ENCODE measurements at places on chromosomes 11 and 22.

DNA sequence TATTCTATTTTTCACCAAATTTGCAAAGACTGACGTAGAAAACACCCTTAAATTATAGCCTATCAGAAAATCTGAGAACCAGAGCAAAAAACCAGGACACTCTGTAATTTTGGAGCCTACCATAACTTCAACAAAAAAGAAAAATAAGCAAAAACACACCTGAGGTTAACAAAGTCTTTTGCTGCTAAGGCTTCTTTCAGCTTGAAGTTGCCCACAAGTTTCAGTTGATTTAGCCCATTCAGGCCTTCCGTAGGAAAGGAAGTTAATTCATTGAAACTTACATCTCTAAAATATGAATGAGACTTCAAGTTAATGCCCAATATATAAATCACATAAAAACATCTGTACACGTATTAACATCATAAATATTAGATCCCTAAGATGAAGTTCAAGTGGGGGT, 10.4 kb upstream of the CCDC34 start:
- no peak for DNase-seq

- no peak for DNase-seq
Observed at GRCh38 chr11:13596611-13597326, 71.7 kb upstream of the FAR1 start.

- no peak for DNase-seq
Observed at GRCh38 chr11:103077554-103077953, 14.4 kb downstream of the DCUN1D5 start.

DNA sequence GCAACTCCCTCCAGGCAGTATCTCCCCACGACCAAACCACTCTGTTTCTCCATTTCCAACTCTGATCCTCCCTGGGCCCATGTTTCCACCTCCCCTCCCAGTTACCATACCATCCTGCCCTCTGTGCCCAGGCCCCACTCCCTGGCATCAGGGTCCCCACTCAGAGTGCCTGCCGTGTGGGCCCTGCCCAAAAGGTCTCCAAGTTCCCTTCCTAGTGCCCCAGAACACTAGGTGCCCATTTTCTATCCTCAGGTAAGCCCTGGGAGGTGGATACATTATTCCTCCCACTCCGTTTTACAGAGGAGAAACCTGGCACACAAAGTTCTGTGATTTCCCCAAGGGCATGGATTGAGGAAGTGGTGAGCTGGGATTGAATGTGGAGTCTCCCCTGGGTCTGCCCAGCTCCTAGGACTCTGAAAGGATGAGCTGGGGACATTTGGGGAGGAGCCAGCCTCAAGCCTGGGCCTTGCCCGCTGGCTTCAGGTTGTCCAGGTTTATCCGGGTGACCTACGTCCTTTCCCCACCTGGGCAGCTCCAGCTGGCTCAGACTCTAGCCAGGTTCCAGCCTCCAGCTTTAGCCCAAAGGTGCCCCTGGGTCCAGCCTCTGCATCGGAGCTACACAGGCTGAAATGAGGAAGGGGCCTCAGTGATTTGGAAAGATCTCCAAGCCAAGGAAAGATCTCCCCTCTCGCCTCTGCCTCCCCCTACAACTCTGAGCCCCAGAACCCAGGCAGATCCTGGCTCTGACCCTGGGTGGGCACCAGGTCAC, 2.2 kb upstream of the GSTT4 start:
- DNase-seq: no peak

GRCh38 chr22:33883561-33883960, 36.7 kb downstream of the LARGE1 start:
- DNase-seq: peak; percentile 44

GRCh38 chr11:32775908-32776307, 18.6 kb downstream of the CCDC73 start:
- DNase-seq: no peak

DNA sequence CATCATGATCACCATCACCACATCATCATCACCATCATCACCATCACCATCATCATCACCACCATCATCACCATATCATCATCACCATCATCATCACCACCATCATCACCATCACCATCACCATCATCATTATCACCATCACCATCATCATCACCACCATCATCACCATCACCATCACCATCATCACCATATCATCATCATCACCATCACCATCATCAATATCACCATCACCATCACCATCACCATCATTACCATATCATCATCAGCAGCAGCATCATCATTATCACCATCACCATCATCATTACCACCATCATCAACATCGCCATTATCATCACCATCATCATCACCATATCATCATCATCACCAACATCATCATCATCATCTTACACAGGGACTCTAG, 351.1 kb downstream of the MIAT start:
- DNase-seq: no peak

DNA sequence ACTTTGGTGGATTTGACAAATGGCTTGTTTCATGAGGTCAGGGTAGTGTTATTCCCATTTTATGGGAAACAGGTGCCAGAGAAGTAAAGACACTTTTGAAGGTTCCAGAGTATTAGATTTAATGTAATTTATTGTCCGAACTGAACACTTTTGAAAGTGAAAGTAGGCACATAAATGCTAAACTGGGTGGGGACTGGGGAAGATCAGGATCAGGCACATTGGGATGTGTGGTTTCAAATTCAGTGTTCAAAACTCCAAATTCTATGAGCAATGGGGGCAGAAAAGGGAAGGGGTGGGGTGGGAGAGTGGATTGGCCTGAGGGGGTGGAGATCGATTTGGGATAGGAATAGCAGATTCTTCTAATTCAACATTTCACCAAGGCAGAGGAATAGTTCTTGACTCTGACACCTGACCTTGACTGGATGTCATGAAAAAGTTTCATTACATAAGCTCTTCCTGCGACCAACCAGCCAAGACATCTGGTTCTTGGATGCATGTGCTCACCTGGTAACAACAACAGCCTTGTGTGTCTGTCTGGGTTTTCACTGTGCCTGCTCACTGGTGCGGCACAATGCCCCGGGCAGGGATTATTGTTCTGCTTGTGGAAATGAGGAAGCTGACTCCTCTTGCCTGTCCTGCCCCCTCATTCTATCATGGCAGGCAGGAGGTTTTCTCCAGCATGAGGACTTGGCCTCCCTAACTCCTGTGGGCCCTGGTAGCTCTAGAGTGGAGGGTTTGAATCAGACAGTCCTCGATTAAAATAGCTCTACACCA, 10.8 kb downstream of the PPFIBP2 start:
- peak; percentile 39 for DNase-seq

DNA sequence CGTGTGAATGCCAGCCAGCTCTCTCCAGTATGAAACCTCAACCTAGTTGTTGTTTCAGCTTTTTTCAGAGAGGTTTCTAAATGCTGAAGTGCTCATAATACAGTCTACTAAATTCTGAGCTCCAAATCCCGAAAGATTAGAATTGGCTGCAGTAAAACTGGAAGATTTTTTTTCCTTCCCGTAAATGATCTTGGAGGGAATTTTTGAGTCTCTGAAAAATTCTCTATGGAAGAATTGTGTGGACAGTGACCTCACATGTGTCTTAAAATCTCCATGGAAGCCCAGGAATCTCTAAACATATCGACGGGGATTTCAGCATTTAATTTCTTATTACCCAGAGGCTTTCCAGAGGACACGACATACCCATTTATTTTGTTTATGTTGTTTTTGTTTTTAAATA, 1499.2 kb downstream of the LRRC4C start:
- no peak for DNase-seq

GRCh38 chr11:44143987-44144909, 48.8 kb downstream of the EXT2 start:
- no peak for DNase-seq

GRCh38 chr11:96238563-96239135, 104.3 kb downstream of the MAML2 start:
- no peak for DNase-seq

DNA sequence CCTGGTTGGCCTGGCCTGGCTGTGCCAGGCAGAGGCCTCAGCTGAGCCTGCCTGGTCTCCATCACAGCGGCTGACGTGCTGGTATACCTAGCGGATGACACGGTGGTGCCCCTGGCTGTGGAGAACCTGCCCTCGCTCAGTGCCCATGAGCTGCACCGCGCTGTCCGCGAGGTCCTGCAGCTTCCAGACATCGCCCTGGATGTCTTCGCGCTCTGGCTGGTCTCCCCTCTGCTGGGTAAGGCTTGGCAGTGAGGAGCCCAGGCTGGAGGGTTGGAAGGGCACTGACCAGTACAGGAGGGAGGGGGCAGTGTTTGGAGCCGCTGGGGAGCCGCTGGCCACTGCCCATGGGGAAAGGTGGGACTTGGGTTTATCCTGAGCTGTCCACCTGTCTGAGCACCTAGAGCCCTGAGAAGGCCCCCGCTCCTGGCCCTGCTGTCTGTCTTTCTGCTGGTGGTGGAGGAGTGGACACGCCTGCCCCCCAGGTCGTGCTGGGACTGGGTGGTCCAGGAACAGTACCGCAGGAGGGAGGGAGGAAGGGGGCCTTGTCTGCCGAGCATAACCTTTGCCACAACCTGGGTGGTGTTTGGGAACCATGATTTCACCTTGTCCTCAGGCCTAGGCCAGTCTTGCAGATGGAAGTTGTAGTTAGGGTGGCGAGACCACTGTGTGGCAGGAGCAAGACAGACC, 3.0 kb downstream of the FRMD8 start:
- no peak for DNase-seq

- no peak for DNase-seq
Observed at GRCh38 chr11:60739114-60739513, 14.6 kb downstream of the MS4A18 start.

GRCh38 chr22:20181194-20181883, 30.5 kb upstream of the CCDC188 start:
- DNase-seq: no peak

DNA sequence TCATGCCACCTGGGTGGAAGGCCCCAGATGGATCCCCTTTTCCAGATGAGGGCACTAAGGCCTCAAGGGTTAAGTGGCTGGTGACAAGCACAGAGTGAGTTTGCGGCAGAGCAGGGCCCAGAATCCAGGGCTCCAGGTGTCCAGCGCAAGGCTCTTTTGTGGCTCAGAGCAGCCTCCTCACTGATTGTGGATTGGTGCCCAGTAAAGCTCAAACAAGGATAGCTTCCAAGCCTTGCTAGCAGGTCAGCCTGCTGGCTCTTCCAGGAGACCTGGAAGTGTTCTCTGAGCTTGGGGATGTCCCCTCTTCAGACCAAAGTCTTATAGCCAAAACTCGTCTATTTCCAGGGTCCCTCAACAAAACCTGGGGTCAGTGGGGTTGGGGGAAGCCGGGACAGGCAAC, 167.6 kb upstream of the SYT13 start:
- no peak for DNase-seq

- no peak for DNase-seq
Observed at GRCh38 chr11:113587308-113587739, 112.1 kb upstream of the DRD2 start.

DNA sequence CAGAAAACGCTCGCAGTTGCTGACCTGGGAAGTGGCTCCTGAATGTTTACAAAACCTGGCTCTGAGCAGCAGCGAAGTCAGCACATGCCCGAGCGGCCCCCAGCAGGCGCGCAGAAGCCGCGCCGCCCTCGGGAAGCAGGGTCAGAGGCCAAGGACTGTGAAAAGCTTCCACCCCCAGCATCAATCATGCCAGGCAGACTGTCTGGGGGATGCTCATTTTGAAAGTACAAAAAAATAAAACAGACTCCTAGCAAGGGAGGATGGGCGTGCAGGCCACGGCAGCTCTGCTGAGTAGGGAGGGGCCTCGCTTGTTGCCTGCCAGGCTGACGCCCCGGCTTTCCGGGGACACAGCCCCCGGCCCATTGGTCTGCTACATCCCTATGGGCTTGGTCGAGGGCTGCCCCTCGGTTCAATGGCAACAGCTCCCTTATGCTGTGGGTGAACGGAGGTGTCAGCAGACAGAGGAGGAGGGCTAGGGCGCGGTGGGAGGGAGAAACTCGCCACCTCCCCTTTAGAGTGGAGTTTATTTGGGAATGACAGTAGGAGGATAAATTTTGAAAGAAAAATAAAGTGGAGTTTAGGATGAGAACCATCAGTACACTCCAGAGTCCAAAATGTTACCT, 37.7 kb upstream of the GNB1L start:
- no peak for DNase-seq

GRCh38 chr11:28697920-28698827, 590.0 kb downstream of the METTL15 start:
- peak; percentile 12 for DNase-seq

DNA sequence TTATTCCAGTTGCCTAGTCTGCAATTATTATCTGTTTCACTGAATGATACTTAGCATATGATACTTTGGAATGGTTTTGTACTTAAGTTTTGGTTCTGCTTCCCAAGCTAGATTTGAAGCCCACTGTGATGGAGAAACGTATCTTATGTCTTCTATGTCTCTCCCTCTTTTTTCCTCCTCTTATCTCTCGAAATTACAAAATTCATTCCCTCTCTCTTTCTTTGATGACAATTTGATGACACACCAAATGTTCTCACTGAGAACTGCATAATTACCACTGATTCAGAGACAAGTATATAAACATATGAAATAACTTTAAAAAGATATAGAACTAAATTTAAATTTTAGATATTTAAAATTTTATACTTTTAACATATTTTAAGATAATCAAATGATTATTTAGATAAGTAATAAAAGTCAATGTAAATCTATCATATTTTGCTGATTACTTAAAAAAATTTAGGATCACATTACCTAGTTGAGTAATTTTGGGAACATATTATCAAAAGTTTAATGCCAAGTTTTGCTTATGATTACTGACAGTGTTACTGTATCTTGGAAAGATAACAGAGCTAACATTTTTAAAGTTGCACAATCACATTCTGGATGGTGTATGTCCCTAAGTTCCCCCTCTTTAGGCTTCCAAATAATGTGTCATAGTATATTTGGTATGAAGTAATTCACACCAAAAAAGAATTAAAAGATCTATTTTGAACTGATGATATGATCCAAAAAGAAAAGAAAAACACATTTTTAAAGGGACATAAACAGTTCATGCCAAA, 255.3 kb downstream of the SBF2 start:
- DNase-seq: no peak

DNA sequence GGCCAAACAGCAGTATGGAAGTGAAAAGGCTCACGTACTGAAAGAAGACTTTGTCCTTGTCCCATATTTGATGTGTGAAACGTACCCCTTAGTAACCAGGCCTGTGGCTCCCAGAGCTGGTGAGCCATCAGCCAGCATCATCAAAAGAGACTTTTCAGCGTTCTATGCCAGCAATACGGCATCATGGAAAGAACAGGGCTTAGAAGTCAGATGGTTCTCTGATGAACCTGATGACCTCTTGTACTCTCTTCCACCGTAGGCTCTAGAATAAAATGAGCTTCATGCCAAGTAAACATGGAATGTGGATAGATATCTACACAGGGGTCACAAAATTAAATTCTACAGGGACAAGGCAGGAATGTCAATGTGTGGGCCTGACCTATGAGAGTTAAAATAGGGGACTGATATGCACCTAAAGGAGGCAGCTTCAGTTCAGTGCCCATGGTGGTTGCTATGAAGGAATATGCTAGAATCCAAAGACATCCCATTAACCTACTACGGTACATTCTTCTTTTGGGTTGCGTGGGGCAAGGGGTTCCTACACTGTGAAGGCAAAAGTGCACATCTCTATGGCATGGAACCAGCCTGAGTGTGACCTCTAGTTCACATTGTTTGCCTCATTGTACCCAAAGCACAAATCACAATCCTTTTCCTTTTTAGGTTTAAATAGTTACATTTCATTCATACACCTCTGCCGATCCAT, 130.6 kb downstream of the ETS1 start:
- no peak for DNase-seq

GRCh38 chr22:41062146-41062545, 30.2 kb upstream of the EP300 start:
- no peak for DNase-seq

GRCh38 chr22:25757686-25758085, 15.7 kb downstream of the MYO18B start:
- DNase-seq: no peak

- no peak for DNase-seq
Observed at GRCh38 chr11:34651551-34651950, 30.7 kb downstream of the EHF start.
